ENCODE measurements at places on chromosomes 7 and 10.
A peak's percentile ranks its signal among the peaks of the same experiment; 100 is the strongest.

DNA sequence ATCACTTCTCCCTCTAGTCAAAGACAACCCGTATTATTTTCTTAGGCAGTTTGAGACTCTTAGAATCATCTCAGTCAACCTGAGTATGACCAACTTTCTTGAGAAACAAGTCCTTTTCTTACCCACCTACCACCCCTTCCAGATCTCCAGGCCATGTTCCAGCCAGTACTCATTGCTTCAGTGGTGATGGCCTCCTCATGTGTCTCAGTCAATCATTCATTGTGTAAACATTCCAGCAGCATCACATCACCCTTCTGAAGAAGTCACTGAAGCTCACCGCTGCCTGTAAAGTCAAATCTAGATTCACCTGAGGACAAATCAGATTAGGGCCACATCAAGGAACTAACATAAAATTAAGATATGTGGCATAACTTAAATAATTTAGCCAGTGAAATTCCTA is 467.2 kb upstream of the NRP1 start:
- no peak for DNase-seq

DNA sequence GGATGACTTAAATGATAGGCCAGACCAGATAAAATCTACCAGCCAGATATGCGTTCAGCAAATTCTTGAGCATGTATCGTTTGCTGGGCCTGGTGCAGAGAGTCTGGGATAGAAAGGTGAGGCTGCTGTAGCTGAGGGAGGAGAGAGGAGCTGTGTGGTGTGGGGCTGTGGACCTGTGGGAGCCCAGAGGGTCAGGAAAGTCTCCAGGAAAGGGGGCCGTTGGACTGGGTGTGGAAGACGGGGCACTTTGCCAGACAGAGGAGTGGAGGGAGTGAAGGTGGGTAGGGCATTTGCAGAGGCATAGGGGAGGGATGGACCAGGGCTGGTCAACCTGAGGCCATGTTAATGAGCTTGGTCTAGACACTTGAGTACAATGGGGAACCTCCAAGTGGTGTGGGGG is 124.7 kb upstream of the UNC5B start:
- no peak for DNase-seq

DNA sequence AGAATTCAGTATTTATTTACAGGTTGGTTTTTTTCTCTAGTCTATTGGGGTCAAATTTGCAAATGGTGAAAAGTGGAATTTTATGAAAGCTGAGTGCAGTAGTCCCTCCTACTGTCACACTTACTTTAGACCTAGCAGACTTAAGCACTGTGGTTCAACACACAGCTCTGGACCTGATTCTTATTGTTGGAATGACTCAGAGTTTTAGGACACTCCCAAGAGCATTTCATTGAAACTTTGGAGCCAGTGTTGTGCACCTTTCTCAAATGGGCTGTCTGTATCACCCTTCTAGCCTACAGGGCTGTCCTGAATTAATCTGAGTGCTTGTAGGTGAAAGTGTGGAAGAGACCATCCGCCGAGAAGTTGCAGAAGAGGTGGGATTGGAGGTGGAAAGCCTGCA is 16.1 kb downstream of the NUDT13 start:
- DNase-seq = no peak

GRCh38 chr7:10181996-10182395 is 791.7 kb upstream of the PHF14 start:
- no peak for DNase-seq

DNA sequence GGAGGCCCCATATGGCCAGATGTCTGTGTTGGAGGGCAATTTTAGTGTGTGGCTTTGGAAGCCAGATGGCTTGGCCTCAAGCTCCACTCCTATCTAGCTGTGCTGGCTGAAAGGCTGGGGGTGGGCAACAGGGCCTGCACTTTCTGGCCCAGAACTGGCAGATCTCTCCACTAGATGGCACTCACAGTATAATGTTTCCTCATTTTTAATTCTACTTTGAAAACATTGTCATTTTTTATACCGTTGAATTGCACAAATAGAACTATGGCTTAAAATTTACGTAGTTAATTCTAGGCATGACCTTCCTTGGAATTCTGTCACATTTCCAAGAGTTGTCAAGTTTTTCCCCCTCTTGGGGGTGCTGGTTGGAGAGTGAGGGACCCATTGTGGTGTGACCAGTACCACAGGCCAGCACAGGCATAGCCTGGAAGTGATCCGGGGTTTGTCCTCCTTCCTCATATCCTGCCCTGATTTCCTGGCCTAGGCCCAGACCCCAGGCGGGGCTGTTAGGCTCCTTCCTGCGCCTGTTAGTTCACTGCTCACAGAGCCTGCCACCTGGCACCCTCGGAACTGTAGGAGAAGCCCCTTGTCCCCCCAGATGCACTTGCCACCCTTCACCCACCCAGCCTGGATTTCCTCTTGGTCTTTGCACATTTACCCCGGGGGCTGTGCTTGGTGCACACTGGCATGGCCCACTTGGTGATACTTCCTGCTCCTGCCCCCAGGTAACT is 52.8 kb downstream of the ARHGAP22 start:
- DNase-seq = no peak

DNA sequence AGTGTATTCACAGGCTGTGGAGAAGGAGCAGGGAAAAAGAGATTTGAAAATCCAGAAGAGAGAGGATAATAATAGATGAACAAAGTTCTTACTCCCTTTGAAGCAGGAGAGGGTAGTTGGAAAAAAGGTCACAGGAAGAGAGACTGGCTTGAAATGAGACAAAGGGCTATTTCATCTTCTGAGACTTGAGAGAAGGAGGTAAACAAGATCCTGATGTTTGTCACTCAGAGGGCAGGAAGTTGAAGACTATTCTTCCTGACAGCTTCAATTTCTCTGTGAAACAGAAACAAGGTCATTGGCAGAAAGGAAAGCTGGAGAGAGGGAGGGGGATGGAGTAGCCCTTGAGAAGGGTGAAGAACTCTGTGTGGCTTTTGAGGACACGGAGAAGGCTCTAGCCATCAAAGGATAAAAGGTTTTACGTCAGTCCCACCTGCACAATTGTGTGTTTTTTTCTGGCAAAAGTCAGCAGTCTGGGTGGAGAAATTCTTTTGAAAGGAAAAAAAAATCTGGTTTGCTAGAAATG is 216.1 kb upstream of the STEAP4 start:
- DNase-seq = no peak

DNA sequence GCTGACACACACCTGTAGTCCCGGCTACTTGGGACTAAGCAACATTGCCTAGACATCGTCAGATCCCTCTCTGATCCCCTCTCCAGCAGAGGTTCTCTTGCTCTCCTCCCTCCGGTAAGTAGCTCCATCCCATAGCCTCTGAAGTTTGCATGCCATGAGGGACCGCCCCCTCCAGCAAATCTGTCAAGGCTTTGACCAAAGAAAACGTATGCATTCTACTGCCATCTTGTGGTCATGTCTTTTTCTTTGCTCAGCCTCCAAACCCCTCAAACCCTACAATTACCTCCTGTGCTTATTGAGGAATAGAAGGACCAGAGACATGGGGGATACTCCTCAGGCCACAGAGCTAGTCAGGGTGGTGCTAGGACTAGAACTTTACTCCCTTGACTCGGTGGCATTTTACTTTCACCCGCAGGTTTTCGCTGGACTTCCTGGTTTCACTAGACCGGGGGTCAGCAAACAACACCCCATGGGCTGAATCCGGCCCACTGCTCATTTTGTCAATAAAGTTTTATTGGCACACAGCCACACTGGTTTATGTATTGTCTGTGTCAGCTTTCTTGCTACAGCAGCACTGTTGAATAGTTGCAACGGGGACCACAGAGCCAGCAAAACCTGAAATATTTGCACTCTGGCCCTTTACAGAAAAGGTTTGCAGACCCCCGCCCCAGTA is 202.6 kb upstream of the FOXK1 start:
- no peak for DNase-seq

DNA sequence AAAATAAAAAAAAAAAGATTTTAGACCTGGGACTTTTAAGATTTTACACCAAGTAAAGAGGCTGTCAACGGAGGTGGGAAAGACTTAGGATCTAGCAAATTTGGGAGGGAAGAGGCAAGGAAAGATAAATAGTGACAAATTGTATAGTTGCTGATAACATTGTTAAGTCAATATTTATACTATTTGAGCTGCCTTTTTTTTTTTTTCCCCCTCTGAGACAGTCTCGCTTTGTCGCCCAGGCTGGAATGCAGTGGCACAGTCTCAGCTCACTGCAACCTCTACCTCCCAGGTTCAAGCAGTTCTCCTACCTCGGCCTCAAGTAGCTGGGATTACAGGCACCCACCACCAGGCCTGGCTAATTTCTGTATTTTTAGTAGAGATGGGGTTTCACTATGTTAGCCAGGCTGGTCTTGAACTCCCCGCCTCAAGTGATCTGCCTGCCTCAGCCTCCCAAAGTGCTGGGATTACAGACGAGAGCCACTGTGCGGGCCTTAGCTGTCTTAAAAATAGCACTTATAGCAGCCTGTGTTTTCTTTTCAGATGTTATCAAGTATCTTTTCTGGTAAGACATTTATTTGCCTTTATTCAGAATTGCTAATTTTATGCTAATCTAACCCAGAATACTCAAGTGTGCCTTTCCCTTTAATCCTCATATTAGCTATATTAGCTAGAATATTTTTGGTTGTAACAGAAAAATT is 94.5 kb downstream of the MMRN2 start:
- DNase-seq = no peak

DNA sequence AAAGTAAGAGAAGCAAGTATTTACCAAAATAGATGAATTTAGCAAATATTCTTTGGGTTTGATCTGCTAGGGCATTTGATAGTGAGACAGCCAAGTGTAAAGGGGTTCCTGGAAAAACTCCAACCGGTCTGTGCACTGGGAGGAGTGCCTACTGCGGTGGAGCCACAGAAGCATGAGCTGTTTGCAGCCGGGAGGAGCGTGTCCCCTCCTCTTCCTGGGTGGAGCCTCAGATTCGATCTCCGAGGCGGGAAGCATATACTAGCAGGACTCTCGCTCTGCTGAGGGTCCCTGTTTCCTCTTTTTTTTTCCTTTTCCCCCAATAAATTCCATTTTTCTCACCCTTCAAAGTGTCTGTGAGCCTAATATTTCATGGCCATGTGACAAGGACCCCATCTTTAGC is 45.1 kb upstream of the MET start:
- no peak for DNase-seq

DNA sequence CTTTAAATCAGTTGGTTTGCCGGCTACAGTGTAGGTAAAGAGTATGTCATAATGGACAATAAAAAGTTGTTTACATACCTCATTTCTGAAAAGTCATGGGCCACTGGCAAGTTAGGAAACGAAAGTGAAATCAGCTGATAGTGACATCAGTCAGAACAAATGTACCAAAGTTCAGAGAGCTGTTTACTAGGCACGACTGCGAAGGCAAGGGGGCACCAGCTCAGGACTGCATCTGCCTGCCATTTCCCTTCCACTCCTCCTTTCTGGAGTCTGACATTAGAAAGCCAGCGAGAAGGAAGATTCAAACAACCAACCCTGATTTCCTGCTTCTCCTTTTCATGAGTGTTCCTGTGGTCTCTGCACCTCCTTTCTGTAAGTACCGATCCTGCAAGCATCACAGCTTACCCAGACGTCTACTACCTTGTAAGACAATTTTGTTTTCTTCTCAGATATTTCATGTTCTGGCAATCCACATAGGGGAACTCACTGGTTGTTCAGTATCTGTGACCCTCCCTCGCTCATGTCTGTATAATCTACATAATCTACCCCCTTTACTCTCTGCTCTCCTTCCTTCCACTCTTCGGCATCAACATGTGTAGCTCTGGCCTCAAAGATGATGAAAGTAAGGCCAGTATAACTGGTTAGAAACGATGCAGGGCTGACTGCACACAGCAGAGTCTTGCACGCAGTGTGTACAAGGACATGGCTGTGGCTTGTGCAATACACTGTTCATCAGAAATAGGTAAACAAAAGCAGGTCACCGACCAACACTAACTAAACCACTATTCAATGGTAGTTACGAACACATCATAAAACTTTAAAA is at the start of gene TMEM140:
Gene TMEM140 (plus strand): TSS at position 174 of the 823 bp plus-strand sequence. CDS start 16,370 bp downstream, outside the sequence.
- peak; percentile 55 for DNase-seq

- DNase-seq = no peak
Observed at GRCh38 chr7:70894799-70895198, 237.1 kb upstream of the GALNT17 start.
